Epithelial cell of prostate (primary cell): ENCODE measurements at places on chromosomes 16 and 17.

DNA sequence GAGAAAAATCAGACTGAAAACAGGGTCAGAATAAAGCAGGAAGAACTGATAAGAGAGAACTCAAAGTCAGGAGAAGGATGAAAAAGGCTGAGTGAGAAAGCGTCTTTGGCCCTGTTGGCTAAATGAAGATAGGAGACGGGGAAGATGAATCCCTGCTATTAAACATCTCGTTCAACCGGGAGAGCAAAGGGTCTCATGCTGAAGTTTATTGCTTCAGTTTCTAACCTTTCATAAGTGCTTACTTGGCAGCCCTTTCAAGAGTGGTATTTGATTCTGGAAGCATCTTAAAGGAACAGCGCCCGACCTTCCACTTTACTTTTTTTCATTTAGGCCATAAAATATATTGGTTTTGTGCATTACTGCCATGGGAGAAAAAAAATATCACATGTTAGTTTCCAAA lies 288.3 kb upstream of the RBFOX1 start:
- DNase-seq: no peak

GRCh38 chr17:17548044-17548443 lies 43.5 kb downstream of the PEMT start:
- DNase-seq: no peak

DNA sequence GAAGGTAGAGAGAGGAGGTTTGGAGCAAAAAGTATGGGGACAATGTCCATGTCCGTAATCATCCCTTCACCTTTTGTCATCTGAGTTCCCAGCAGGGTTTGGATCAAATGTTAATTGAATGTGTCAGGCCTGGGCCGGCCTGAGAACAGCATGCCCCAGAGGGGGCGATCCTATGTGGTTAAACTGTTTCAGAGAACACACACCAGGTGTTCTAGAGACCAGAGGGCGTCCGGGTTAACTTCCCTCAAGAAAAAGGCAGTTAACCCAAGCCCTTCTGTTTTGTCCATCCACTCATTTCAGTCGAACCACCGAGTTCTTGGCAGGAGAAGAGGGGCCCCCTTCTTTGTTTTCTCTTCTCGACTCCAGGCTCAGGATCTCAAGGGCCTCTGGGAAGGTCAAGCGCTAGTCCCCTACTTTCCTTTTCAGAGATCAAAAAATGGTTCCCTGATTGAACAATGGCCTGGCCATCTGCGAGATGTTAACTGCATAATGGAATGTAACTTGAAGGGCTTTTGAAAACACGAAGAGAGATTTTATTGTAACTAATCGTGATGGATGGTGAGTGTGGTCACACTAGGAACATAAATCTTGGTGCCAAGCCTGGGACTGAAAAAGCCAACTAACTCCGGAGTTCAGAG lies 142.5 kb downstream of the IRX3 start:
- no peak for DNase-seq

- peak; percentile 74 for DNase-seq
Observed at GRCh38 chr16:424033-424622, 1.3 kb upstream of the RAB11FIP3 start.

DNA sequence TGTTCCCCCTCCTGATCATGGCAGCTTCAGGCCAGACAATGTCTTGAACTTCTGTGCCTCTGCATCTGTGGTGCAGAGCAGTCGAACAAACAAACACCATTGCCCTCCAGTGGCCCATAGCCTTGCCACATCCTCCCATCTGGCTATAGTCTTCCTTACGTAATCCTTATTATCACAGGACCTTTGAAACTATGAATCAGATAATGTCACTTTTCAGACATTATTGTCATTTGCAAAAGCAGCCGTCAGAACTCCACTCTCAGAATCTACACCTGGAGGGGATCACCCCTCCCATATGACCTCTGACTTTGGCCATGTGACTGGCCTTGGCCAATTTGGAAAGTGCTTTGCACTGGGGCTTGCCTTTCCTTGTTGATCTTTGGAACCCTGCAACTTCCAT lies 387.3 kb downstream of the MAF start:
- DNase-seq: no peak

DNA sequence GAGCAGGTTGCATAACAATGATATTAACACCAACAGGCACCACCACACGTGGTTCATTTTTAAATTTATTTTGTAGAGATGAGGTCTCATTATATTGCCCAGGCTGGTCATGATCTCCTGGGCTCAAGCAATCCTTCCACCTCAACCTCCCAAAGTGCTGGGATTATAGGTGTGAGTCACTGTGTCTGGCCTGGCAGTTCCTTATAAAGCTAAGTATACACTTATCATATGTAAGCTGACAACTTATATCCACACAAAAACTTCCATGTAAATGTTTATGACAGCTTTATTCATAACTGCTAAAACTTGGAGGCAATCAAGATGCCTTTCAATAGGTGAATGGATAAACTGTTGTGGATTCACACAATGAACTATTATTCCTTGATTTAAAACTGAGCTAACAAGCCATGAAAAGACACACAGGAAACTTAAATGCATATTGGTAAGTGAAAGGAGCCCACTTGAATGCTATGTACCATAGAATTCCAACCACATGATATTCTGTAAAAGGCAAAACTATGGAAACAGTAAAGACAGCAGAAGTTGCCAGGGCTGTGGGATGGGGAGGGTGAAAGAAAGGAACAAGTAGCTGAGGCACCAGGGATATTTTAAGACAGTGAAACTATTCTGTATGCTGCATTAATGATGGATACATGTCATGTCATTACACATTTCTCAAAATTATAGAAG lies 156.5 kb upstream of the KCNJ18 start:
- DNase-seq: no peak

GRCh38 chr17:7435676-7436555 lies 681 bp downstream of the TMEM102 start:
- no peak for DNase-seq

- DNase-seq: no peak
Observed at GRCh38 chr17:13378361-13378760, 223.4 kb downstream of the HS3ST3A1 start.

- DNase-seq: no peak
Observed at GRCh38 chr17:57379237-57379894, 123.0 kb downstream of the MSI2 start.

GRCh38 chr17:75135946-75136345 lies 4.4 kb upstream of the NT5C start:
- DNase-seq: no peak

DNA sequence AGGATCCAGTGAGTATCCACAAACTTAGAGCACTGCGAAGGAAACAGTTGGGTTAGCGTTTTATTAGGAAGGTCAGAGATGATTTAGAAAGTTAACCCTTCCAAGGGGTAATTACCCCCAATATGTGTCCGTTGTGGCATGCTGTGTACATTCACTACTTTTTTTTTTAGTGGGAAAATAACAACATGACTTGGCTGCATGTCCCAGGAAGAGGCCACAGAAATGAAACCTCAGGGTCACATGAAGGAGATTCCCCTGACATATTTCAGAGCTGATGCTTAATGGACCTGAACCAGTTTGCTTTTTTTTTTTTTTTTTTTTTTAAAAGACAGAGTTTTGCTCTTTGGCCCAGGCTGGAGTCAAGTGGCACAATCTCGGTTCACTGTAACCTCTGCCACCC lies 167.5 kb downstream of the PRKCA start:
- no peak for DNase-seq

DNA sequence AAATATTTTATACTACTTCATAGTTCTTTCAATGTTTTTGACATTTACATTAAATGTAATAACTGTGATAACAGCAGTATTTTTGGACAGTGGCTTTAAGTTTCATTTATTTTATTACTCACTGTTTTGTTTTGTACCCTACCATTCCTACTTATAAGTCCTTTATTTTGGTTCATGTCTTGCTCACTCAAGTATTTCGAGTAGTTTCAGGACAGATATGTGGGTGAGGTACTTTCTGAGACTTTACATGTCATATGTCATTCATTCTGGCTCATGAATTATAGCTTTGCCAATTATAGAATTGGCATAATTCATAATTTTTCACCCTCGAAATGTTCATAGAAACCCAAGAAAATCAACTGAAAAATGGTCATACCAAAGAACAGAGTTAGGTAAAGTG lies 44.4 kb downstream of the PIK3R5 start:
- DNase-seq: no peak

DNA sequence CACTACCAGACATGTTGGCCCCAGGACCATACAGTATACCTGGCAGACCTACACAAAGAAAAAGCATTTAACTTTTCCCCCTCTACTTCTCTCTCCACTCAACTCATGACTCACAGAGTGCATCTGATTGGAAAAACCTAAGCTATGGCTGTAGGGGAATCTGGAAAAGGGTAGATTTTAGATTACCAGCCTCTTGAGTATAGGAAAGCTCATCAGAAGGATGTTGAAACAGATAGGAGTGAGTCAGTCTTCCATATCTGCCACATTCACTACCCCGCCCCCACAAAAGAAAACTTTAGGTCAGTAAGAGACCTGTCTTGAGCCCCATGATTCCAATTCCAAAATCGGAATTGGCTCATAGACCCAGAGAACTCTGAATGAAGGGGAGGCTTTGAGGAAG lies 12.3 kb downstream of the KRT9 start:
- DNase-seq: no peak

GRCh38 chr17:55726440-55726839 lies 3.8 kb upstream of the TMEM100 start:
- DNase-seq: no peak

- no peak for DNase-seq
Observed at GRCh38 chr16:4414187-4414917, 2.0 kb downstream of the CORO7 start.

DNA sequence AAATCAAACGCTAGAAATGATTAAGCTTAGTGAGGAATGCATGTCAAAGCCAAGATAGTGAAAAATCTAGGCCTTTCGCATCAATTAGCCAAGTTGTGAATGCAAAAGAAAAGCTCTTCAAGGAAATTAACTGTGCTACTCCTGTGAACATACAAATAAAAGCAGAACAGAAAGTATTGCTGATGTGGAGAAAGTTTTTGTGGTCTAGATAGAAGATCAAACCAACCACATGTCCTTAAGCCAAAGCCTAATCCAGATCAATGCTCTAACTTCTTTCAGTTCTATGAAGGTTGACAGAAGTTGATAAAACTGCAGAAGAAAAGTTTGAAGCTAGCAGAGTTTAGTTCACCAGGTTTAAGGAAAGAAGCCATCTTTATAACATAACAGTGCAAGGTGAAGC lies 1044.6 kb downstream of the CDH11 start:
- DNase-seq: no peak

DNA sequence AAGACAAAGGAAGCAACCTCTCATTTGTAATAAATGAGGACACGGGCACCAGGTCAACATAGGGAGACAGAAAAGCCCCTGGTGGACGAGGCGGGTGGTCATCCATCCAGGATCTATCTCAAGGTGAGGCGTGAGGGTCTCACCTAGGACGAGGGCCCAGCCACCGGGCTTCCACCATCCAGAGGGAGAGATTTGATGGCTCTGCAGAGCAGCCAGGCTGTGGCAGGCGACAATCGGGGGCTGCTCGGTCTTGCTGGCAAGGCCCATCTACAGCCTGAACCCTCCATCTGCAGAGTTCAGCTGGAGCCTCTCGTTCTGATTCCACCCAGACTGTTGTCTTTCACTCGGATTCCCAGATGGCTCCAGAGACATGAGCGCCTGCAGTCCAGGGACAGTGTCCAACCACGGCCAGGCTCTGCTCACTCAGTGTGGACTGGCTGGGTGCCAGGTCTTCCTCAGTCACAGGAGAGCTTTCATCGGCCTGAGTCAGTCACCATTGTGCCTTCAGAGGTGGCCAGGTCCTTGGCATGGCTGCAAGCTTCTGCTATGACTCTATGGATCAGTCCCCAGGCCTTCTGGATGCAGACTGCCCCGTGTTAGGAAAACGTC lies 5.9 kb downstream of the LITAFD start:
- no peak for DNase-seq

DNA sequence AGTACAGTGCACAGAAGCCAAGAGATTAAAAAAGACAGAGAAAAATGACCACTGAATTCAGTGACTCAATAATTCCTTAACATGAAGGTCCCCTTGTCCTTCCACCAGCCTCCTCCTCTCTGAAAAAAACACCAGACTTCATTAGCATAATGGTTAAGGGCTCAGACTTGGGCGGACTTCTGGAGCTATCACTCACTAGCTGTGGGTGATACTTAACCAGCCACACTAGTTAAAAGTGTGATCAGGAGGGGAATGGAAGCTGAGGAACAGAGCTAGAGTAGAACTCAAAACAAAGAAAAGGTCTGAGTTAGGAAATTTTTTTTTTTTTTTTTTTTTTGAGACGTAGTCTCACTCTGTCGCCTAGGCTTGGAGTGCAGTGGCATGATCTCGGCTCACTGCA lies 23.2 kb downstream of the ZNF652 start:
- DNase-seq: no peak

DNA sequence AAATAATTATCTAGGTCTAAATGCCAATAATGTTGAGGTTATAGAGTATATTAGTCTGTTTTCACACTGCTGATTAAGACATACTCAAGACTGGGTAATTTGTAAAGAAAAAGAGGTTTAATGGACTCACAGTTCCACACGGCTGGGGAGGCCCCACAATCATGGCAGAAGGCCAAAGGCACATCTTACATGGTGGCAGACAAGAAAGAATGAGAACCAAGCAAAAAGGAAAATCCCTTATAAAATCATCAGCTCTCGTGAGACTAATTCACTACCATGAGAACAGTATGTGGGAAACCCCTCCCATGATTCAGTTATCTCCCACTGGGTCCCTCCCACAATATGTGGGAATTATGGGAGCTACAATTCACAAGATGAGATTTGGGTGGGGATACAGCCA lies 2.9 kb upstream of the KATNB1 start:
- DNase-seq: no peak

GRCh38 chr17:64692187-64692586 lies 30.1 kb upstream of the SMURF2 start:
- no peak for DNase-seq

DNA sequence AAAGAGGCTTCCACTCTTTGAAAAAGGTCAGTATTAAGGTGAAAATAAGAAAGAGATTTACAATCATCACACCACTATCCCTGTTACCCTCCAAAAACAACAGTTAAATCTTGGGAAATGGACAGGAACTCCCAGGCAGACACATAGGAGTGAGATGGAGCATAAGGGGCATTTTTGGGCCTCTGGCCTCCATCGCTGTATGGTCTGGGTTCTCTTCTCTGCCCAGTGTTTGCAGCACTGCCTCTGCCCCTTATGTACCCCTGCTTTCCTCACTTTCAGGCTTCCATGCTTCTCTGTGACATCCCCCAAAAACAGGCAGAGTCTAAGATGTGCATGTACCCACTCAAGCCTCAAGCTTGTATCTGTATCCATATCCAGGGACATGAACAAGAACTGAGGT lies 630 bp upstream of the HOXB2 start:
- no peak for DNase-seq

- no peak for DNase-seq
Observed at GRCh38 chr17:49514071-49514721, 19.1 kb downstream of the NGFR start.

- DNase-seq: no peak
Observed at GRCh38 chr17:6930749-6931148, 65.1 kb upstream of the ALOX12 start.

DNA sequence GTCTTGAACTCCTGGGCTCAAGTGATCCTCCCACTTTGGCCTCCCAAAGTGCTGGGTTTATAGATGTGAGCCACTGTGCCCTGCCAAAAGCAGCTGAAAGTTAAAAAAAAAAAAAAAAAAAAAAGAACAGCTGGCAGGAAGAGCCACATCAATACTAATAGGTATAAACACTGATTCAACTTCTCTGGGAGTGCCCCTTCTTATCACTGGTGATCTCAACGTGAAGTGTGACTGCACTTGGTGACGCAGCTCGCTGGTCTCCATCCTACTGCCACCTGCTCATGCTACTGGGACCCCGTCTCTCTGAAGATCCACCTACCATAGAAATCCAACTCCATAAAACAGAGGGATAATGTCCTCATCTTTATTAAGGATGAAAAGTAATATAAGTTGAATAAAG lies 40.8 kb downstream of the RNF157 start:
- no peak for DNase-seq

- no peak for DNase-seq
Observed at GRCh38 chr17:75561927-75562603, 25.5 kb upstream of the MYO15B start.
